ENCODE measurements at places on chromosomes 6 and 20.

DNA sequence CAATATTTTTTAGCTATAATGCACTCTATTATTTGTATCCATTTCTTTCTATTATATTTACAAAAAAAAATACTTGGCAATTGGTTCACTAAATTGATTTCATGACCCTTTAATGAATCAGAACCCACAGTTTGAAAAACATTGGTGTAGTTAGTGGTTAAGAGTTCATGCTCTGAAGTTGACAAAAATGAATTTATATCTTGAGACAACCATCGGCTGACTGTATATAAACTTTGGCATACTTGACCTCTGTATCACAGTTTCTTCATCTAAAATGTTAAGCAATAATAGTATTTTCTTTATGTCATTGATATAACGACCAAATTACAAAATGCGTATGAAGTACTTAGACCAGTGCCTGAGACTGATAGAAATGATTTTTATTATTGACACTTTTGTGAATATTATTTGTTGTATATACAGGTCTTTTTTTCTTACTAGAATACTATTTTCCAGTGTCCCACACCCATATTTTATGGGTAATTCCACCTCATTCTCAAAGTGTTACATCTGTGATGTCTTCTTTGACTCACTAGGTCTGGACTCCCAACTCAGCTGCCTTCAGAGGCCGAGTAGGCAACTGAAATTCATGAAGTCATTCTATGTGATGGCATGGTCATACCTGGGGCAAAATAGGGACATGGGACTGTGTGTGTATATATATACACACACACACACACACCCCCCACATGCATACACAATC is 459.2 kb downstream of the RFPL4B start:
- peak; percentile 7 for DNase-seq

DNA sequence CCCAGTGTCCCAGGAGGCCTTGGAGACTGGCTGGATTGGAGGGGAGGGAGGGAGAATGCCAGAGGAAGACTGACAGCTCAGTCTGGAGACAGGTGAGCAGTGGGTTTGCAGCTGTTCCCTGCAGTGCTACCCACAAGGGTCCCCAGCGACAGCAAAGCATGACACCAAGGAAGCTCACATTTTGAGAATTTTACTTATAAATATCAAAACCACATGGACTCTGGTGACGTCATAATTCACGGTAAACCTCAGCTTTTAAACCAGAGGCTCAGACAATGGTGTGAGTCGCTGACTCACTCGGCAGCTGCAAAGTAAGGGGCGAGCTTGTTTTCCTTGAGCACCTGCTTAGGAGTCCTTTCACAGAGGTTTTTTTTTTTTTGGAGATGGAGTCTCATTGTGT is 65.2 kb downstream of the THBS2 start:
- DNase-seq: peak; percentile 58

DNA sequence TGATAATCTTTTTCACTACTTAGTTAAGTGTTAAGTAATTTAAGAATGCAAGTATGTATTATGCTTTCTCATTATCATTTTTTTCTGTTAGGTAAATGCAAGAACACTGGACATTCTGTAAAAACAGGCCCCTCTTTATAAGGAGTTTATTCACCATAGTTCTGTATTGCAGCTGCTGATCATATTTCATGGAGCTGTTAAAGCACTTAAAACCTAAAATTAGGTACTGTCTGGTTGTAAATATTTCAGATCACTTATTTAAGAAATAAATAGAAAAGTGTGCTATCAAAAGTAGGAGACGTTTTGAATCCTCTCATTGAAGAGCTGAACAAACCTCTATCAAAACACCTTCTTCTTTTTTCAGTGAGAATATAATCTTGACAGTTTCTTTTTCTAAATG is 3.9 kb downstream of the EYA4 start:
- no peak for DNase-seq

- no peak for DNase-seq
These were observed 54.6 kb upstream of the UBR2 start for GRCh38 chr6:42509256-42509655.

DNA sequence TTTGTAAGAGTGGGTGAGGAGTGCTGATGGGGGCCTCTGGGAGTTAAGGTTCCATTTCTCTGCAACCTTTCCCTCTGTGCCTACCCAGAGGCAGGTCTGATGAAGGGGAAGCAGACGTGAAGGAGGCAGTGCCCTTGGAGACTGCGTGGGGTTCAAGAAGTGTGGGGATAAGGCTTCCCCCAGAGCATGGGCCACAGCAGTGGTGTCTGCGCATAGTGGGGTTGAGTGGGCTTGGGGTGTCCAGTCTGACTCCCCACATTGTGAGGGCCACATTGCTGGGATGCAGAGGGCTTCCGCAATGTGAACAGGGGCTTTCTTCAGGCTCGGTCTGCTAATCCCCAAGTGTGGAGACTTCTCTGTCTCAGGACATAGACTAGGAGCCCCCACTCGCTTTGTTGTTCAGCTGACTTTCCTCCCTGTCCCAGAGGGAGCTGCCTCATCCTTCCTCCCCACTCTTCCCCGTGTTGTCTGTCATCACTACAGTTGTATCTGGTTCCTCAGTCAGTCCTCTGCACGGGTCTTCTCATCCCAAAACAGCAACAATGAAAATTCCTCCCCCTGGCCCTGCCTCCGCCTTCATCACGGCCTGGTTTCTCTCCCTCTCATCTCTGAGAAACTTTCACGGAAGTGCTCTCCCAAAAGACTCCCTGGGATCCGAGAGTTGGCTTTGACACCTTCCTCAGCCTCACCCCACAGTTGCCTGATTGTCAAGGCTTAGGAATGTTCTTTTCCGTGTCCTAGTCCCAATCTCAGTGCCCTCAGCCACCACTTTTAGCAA is 2.8 kb downstream of the EBF4 start:
- DNase-seq: no peak

GRCh38 chr6:31821301-31822035 is 6.1 kb upstream of the HSPA1B start:
- peak; percentile 37 for DNase-seq

GRCh38 chr6:4259391-4259790 is 124.0 kb upstream of the ECI2 start:
- no peak for DNase-seq

GRCh38 chr6:111809264-111809663 is 64.0 kb downstream of the FYN start:
- no peak for DNase-seq

GRCh38 chr20:23753589-23753988 is 2.9 kb upstream of the CST1 start:
- DNase-seq: no peak

DNA sequence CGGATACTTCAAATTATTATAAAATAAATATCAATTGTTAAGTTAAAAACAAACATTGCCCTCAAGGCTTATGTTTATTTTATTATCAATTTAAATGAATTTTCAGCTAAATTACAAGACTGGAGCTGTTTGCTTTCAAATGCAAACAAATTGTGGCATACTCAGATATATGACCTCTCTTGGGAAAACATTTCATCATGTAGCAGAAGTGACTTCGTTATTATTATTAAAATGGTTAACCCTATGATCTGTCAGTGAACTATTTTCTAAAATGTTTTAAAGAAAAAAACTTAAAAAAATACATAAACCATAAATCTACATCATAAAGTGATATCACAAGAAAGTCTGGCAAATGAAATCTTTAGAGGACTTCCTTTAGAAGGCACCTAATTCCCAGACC is 72.5 kb downstream of the MAN1A1 start:
- DNase-seq: no peak

GRCh38 chr6:145609521-145609920 is 125.8 kb downstream of the EPM2A start:
- DNase-seq: no peak

DNA sequence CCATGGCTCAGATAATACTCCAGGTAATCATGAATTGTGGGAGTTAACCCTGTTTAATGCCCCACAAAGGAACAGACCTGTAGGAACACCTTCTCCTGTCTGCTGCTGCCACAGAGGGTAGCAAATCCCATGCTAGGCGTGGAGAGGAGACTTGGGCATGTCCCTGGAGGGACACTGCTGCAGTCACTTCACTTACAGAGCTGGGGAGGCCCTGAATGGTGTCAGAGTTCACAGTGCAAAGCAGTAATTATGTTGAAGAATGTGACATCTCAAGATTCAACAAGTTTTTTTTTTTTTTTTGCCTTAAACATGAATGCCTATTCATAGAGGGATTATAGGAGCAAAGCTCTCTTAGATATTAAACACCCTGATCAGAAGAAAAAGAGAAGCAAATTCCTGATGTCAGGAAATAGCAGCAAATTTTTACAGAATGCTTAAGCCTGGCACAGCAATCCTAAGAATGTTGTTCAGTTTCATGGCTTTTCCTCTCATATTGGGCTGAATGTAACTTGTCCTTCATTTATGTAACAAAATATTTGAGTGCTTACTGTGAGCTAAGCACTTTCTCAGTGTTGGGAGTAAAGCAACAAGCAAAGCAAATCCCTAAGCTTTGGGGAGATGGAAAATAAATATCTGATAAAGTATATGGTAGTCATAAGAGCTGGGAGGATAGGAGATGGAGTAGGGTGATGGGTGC is 45.0 kb downstream of the CARMIL1 start:
- peak; percentile 54 for DNase-seq

DNA sequence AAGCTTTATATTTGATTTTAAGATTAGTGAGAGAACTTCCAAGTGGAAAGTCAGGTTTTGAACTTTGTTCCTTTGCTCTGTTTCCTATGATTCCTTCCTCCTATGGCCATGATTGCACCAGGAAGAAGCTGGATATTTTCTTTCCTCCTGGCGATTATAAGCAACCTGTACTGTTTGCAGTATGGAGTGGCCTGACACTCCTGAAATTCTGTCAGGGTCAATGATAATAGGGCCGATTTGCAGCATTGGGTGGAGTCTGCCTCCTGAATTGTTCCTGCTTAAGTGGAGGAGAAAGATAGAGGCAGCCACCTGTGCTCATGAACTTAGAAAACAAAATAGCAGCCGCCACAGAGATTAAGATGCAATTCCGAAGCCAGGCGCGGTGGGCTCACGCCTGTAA is 9.8 kb upstream of the FAM217A start:
- DNase-seq: no peak

GRCh38 chr6:73878403-73878802 is 182.4 kb downstream of the CD109 start:
- DNase-seq: no peak
